ENCODE measurements at places on chromosomes 7 and 10.
A peak's percentile ranks its signal among the peaks of the same experiment; 100 is the strongest.

GRCh38 chr7:27579565-27579964 is 83.1 kb downstream of the HIBADH start:
- H3K27me3 ChIP-seq: no peaks in the 10 kb centered on the region
- no peak for DNase-seq
- no peak overlapping the region for H3K27ac ChIP-seq
- no peaks in the 10 kb centered on the region for H3K4me1 ChIP-seq
- no peaks in the 10 kb centered on the region for H3K36me3 ChIP-seq

DNA sequence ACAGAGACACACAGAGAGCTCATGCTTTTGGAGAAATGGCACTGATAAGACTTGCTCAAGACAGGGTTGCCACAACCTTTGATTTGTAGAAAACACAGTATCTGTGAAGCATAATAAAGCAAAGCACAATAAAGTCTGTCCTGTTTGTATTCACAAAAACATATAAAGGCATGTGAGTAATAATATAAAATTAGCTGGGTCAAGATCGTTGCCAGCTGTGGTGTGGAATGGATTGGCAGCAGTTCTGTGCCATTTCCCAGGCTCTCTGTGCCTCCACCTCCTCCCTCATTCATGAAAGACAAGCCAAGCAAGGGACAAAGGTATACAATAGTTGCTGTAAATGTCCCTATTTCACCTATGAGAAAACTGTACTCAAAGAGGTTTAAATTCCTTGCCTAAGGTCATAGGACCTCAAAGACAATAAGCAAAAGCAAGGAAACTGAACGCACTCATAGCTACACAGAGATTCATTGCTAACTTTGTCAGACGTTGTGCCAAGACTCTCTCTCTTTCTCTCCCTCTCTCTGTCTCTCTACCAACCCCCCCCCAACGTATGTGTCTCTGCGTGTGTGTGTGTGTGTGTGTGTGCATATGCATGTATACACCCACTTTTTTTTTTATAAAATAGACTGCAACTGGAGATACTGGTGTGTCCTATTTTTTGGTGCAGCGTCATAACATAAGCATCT is 31.8 kb downstream of the CHST3 start:
- H3K27ac ChIP-seq: peak overlapping the region; percentile 92
- no peak overlapping the region for H3K4me3 ChIP-seq
- DNase-seq: no peak
- H3K36me3 ChIP-seq: no peaks in the 10 kb centered on the region
- no peaks in the 10 kb centered on the region for H3K27me3 ChIP-seq

GRCh38 chr7:36276428-36277248 is 113.0 kb upstream of the ANLN start:
- no peaks in the 10 kb centered on the region for H3K27me3 ChIP-seq
- no peak overlapping the region for H3K4me3 ChIP-seq

- H3K4me3 ChIP-seq: no peak overlapping the region
- H3K4me1 ChIP-seq: no peaks in the 10 kb centered on the region
- H3K27me3 ChIP-seq: no peaks in the 10 kb centered on the region
- H3K27ac ChIP-seq: no peak overlapping the region
- DNase-seq: no peak
Observed at GRCh38 chr7:15905251-15906040, 219.0 kb upstream of the MEOX2 start.

DNA sequence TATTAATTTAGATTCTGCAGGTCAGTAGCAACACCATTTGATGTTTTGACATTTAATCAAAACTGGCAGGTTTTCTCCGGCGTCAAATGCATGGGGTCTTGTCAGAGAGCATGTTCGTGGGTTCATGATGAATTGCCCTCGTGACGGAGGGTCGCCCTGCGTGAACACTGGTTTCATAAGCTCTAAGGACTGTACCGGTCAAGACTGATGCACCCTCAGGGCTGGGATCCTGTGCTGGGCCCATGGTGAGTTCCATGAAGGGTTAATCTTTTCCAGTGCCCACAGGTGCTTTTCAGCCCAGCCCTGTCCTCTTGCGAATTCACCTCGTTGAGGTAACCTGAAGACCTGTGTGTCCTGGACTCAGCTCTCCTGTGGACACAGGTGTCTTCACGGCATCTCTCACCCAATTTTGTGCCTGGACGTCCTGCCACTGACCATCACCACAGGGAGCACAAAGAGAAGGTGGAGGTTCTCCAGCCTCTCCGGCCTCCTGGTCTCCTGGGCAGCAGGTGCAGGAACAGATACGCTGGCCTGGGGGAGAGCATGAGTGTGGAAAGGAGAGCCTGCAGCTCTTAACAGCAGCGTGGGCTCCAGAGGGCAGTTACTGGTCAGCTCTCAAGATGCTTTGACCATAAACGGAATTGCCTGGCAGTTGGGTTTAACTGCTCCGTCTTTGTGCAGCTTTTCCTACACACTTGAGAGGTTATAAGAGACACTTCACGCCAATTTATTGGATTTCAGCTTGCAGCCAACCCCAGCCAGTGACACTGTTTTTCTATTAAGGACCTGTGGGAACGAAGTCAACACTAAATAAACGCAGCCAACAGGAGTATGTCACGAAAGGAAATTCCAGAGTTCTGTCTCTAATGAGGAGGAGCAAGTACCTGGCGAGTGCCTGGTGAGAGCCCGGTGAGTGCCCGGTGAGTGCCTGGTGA is 37.4 kb upstream of the CFAP46 start:
- no peaks in the 10 kb centered on the region for H3K27me3 ChIP-seq
- H3K4me1 ChIP-seq: no peaks in the 10 kb centered on the region

DNA sequence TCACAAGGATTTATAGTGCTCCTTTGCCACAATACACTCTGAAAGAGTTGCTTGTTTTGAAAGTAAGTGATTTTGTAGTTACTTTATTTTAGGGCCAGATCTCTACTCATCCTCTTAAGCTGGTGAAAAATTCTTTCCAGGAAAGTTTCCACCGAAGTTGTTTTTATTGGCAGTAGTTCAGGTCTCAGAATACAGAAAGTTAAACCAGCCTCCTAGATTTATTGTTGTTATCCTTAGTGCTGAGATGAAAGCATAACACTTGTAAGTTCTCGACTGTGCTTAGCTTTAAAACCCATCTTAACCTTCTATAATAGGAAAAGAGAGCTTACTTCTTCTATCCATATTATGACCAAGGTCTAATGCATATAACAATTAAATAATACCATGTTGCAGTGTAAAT is 5.5 kb downstream of the AP3M1 start:
- DNase-seq: no peak
- H3K27me3 ChIP-seq: no peaks in the 10 kb centered on the region
- H3K36me3 ChIP-seq: no peaks in the 10 kb centered on the region
- H3K4me1 ChIP-seq: peaks cover 15% of the 10 kb centered on the region
- H3K27ac ChIP-seq: peak overlapping the region; percentile 53

DNA sequence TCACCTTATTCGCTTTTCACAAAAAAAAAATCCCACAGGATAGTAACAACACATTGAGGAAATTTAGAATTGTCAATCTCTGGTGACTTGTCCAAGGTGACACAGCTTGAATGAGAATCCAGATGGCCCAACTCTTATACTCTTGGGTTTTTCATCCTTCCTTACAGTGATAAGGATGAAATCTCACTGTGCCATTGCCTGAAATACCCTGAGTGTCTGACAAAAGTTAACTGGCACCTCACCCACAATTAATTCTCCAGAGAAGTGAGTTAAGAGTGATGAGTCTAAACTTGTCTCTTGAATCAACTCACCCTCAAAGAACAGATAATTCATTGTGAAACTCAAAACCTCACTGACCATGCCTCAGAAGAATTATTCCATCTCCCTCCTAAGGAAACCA is 18.9 kb downstream of the CHRM2 start:
- H3K36me3 ChIP-seq: no peaks in the 10 kb centered on the region
- no peaks in the 10 kb centered on the region for H3K27me3 ChIP-seq
- no peaks in the 10 kb centered on the region for H3K4me1 ChIP-seq
- no peak overlapping the region for H3K27ac ChIP-seq

- DNase-seq: no peak
- no peaks in the 10 kb centered on the region for H3K36me3 ChIP-seq
- no peaks in the 10 kb centered on the region for H3K27me3 ChIP-seq
- no peak overlapping the region for H3K4me3 ChIP-seq
- H3K27ac ChIP-seq: no peak overlapping the region
Observed at GRCh38 chr7:138970446-138970845, 10.7 kb downstream of the KIAA1549 start.
